ENCODE measurements at places on chromosomes 11 and 22.

- no peak overlapping the region for H3K27ac ChIP-seq
- no peak for ATAC-seq
- H3K27me3 ChIP-seq = no peaks in the 10 kb centered on the region
- H3K4me1 ChIP-seq = no peaks in the 10 kb centered on the region
Observed at GRCh38 chr22:19555651-19556050, 31.4 kb upstream of the CLDN5 start.

DNA sequence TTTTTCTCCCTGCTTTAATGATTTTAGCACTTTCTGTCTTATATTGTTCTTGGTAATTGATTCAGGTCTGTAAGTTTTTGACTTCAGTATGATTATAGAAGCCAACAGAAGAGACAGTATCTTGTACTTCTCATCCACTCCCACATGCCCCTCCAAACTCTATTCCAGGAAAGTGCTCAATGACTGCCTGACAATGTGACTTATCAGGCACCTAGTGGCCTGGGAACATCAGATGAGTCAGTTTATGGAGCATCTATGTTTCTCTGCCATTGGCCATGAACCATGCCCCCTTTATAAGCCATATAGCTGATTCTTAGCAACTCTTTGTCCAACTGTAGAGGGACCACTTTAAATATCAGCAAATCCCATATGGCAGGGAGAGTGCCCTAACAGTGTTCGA, 179.2 kb upstream of the MTMR2 start:
- no peak overlapping the region for H3K4me3 ChIP-seq
- H3K27ac ChIP-seq = peak overlapping the region; percentile 48
- no peaks in the 10 kb centered on the region for H3K27me3 ChIP-seq
- H3K36me3 ChIP-seq = no peaks in the 10 kb centered on the region
- peaks cover 31% of the 10 kb centered on the region for H3K4me1 ChIP-seq
- ATAC-seq = no peak

- H3K36me3 ChIP-seq = no peaks in the 10 kb centered on the region
- peak overlapping the region; percentile 98 for H3K27ac ChIP-seq
- H3K4me3 ChIP-seq = peak overlapping the region; percentile 96
- ATAC-seq = no peak
- no peaks in the 10 kb centered on the region for H3K27me3 ChIP-seq
Observed at GRCh38 chr11:95922099-95922498, 1.8 kb downstream of the MTMR2 start.

DNA sequence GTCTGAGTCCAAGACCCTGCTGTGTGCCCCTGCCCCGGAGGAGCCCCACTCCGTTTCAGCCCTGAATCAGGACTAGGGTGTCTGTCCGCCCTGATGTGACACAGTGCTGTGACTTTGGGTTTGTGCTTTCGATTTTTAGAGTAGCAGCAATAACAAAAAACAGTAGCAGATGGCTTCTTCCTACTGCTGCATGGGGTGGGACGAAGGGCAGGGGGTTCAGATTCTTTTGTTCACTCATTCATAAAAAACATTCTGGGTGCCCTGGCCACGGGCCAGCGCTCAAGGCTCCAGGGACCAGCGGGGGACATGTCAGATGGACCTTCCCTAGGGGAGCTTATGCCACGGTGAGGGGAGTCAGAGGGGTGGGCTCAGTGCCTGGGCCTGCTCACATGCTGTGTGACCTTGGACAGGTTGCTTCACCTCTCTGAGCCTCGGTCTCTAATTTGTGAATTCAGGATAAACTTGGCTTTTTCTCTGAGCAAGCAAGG, 24.6 kb upstream of the PRR5 start:
- H3K4me3 ChIP-seq = no peak overlapping the region
- no peaks in the 10 kb centered on the region for H3K36me3 ChIP-seq
- H3K4me1 ChIP-seq = peaks cover 7% of the 10 kb centered on the region
- ATAC-seq = no peak

GRCh38 chr11:83241291-83241946, 44.7 kb downstream of the CCDC90B start:
- H3K36me3 ChIP-seq = no peaks in the 10 kb centered on the region
- ATAC-seq = peak; percentile 65
- H3K27ac ChIP-seq = no peak overlapping the region

GRCh38 chr11:371716-372590, 2.7 kb downstream of the B4GALNT4 start:
- no peak for ATAC-seq
- no peak overlapping the region for H3K4me3 ChIP-seq
- peaks cover 14% of the 10 kb centered on the region for H3K27me3 ChIP-seq
- no peak overlapping the region for H3K27ac ChIP-seq

- no peak overlapping the region for H3K4me3 ChIP-seq
- H3K27me3 ChIP-seq = no peaks in the 10 kb centered on the region
- H3K36me3 ChIP-seq = no peaks in the 10 kb centered on the region
- H3K27ac ChIP-seq = no peak overlapping the region
Observed at GRCh38 chr22:37999236-37999635, 14.9 kb upstream of the SOX10 start.

DNA sequence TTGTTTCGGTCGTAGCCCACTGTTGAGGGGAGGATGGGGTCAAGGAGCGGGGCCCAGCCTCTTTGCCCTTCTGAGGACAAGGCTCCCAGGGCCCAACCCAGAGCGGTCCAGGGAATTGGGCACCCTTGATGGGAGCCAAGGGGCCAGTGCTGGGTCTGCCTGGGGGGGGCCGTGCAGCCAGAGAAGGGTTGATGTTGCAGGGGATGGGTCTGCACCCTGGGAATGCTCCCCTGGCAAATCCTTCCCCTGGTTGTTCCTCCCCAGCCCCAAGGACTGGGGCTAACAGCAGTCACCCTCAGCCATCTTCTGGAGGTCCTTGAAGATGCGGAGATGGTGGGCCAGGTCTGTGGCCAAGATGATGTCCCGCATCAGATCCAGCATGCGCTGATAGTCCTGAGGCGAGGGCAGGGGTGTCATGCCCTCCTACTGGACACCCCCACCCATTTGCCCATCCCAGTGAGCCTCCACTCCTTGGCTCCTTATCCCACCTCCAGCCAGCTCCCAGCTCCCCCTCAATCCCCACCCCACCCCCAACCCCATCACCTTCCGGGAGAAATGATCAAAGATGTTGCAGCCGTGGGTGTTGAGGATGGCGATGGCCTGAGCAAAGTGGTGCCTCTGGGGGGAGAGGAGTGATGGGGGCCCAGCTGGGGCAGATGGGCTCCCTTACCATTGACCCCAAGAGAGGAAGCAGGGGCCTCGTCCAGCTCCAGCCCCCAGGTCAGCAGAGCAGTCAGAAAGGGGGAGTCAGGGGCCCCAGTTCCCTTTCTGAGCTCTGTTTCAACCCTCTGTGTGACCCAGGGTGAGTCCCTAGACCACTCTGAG, 95.0 kb downstream of the PDE2A start:
- no peak for ATAC-seq
- H3K36me3 ChIP-seq = no peaks in the 10 kb centered on the region
- H3K4me1 ChIP-seq = no peaks in the 10 kb centered on the region

GRCh38 chr11:72959998-72960731, 146.0 kb downstream of the ATG16L2 start:
- peaks cover 5% of the 10 kb centered on the region for H3K4me1 ChIP-seq
- ATAC-seq = no peak
- H3K27ac ChIP-seq = no peak overlapping the region
- H3K27me3 ChIP-seq = no peaks in the 10 kb centered on the region
- H3K4me3 ChIP-seq = no peak overlapping the region
- peaks cover 10% of the 10 kb centered on the region for H3K36me3 ChIP-seq

DNA sequence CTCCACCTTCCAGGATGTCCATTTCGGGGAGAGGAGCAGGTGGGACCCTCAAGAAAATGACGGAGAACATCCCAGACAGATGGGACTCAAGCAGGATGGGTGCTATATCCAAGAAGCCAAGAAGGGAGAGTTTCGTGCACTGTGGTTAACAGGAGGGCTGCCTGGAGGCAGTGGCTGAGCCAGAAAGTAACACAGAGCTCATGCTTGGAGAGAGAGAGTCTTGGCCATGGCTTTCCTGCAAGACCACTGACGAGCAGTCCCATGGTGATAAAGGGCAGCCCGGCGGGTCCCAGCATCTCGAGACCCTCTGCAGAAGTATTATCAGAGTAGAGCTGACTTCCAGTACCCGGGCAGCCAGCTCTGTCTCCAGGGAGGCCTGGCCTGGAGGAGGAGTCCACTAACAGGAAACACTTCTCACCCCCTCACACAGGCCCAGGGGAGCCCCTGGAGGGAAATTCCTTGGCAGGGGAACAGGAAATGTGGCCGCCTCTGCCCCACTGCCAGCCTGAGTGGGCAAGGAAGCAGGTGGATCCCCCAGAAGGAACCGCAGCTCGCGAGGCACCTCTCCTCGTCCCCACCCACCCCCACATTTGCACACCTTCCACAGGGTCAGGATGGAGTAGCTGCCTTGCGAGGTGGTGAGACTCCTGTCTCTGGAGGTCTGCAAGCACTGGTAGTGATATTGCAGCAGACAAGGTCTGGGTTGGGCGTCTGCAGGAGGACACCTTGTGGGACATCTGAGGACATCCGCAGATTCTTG, 32.2 kb downstream of the CYTH4 start:
- peaks cover 44% of the 10 kb centered on the region for H3K36me3 ChIP-seq
- H3K27ac ChIP-seq = peak overlapping the region; percentile 86
- H3K4me3 ChIP-seq = peak overlapping the region; percentile 65
- peaks cover 30% of the 10 kb centered on the region for H3K4me1 ChIP-seq

DNA sequence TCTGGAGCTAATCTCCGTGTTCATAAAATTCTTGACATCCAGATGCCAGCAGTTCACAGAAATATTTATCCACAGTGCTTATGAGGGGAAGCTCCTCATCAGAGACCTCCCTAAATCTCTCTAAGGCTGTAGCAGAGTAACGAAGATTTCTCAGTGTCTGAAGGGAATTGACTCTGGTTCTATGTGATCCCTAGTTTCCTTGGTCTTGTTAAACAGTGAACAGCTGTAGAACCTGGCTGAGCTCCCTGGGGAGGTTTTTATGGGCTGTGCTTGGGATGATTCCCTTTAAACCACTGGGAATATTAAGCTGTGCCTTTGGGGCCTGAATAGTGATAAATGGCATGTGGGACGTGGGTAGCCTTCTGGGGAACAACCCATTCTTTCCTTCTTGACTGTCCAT, 43.7 kb upstream of the ARHGAP20 start:
- no peaks in the 10 kb centered on the region for H3K36me3 ChIP-seq
- H3K27me3 ChIP-seq = peaks cover 5% of the 10 kb centered on the region
- no peaks in the 10 kb centered on the region for H3K4me1 ChIP-seq

DNA sequence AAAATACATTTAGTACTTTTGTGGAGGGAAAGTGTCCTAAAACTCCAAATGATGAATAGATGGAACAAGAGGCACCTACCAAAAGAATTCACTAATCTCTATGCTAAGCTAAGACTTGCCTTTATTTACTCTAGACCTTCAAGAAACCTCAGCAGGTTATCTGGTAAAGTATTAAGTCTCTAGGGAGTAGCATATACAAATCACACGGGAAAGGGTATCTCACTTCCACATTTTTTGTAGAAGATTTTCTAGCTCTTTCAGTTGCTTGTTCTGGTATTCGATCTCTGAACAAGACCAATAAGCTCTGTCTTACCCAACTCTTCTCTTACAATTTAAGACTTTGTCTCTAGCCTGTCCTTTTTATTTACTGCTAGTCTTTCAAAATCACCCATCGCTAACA, 18.1 kb upstream of the CADM1 start:
- H3K36me3 ChIP-seq = no peaks in the 10 kb centered on the region
- no peak overlapping the region for H3K4me3 ChIP-seq
- ATAC-seq = no peak
- H3K27ac ChIP-seq = no peak overlapping the region
- H3K4me1 ChIP-seq = no peaks in the 10 kb centered on the region

DNA sequence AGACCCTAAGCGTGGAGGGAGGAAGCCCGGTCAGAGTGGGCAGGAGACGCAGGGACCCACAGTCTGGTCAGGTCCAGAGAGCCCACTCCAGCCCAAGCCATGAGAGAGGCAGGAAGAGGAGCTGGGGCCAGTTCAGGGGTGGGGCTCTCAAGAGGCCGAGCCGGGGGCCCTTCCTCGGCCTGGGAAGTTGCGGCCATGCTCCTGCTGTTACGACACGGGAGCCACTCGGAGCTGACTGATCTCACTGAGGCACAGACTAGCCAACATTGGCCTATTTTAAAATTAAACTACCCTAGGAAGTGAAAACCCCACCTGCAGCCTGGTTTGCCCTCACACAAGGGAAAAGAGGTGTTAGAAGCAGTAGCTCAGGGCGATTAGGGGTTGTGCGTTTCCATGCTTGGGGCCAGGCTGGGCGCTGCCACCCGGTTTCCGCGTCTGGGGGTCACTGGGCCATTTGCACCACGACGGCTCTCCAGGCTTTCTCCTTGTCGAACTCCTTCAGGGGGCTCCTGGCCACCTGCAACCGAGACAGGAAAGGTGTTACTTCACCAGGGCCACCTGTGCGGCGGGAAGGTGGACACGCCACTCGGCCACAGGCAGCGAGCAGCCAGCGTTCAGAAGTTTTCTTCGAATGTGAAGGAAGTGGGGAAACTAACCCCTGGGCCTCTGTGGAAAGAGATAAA, 3.2 kb upstream of the TTLL8 start:
- no peaks in the 10 kb centered on the region for H3K4me1 ChIP-seq
- H3K27me3 ChIP-seq = peaks cover 12% of the 10 kb centered on the region
- no peak overlapping the region for H3K4me3 ChIP-seq
- no peak overlapping the region for H3K27ac ChIP-seq
- ATAC-seq = no peak

DNA sequence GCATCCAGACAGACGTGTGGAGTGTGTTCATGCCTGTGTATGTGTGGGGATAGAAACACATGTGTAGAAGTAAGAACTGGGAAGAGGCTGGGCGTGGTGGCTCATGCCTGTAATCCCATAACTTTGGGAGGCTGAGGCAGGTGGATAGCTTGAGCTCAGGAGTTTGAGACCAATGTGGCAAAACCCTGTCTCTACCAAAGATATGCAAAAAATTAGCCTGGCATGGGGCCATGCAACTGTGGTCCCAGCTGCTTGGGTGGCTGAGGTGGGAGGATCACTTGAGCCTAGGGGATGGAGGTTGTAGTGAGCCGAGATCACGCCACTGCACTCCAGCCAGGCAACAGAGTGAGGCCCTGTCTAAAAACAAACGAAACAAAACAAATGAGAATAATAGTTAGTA, 1166.6 kb downstream of the TBC1D22A start:
- H3K4me3 ChIP-seq = no peak overlapping the region
- no peak overlapping the region for H3K27ac ChIP-seq
- ATAC-seq = no peak
- H3K27me3 ChIP-seq = peaks cover 24% of the 10 kb centered on the region
- H3K36me3 ChIP-seq = no peaks in the 10 kb centered on the region

DNA sequence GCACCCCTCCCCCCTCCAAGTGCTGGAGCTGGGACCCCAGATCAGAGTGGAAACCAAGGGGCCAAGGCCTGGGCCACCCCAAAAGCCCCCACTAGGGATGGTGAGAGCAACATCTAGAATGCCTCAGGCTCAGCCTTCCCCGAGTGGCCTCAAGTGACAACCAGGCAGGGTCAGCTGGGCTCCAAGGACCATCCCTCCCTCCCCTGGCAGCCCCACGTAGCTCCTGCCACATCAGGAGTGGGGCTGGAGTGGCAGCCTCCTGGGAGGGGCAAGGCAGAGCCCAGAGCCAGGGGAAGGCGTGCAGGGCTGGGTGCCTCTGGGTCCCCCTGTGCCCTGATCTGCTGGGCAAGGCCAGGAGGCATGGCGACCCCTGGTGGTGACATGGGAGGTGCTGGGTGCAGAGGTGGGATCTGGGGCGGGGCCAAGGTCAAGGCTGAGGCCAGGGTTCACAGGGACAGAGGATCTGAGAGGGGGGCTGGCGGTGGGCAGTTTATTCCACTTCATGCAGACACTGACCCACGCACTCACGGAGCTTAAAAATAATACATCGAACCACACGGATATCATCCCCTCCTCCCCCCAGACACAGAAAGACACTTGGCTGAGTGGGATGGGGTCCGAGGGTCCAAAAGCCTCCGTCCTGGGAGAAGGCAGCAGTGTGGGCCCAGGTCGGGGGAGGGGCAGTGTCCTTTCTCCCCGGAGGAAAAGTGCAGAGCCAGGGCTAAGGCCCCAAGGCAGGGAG, 15.8 kb upstream of the EHD1 start:
- no peaks in the 10 kb centered on the region for H3K27me3 ChIP-seq
- no peaks in the 10 kb centered on the region for H3K4me1 ChIP-seq
- ATAC-seq = peak; percentile 98
- H3K4me3 ChIP-seq = no peak overlapping the region
